CD4-positive, alpha-beta memory T cell (primary cell): ENCODE measurements at places on chromosomes 1 and 21. TPM values are rescaled to one million over a fixed set of nuclear protein-coding genes. Genes with fewer than 3 reads are reported as not detected.

GIPC2 gene
- 0.13 TPM for polyA plus RNA-seq

- H3K36me3 ChIP-seq, result no peaks in the 10 kb centered on the region
- H3K27ac ChIP-seq, result no peak overlapping the region
- H3K4me1 ChIP-seq, result no peaks in the 10 kb centered on the region
- DNase-seq, result no peak
- no peaks in the 10 kb centered on the region for H3K27me3 ChIP-seq
Measured at GRCh38 chr21:44601596-44602462, 1.4 kb downstream of the KRTAP10-7 start.

DNA sequence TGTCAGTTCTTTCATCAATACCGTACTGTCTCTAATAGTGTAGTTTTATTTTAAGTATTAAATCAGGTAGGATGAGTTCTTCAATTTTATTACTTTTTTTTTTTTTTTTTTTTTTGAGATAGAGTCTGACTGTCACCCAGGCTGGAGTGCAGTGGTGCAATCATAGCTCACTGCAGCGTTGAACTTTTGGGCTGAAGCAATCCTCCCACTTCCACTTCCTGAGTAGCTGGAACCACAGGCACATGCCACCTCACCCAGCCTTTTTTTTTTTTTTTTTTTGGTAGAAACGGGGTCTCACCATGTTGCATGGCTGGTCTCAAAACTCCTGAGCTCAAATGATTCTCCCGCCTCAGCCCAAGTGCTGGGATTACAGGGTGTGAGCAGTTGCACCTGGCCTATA, 44.3 kb downstream of the INAVA start:
- peaks cover 11% of the 10 kb centered on the region for H3K4me1 ChIP-seq
- H3K27me3 ChIP-seq, result no peaks in the 10 kb centered on the region
- DNase-seq, result peak; percentile 24
- H3K36me3 ChIP-seq, result no peaks in the 10 kb centered on the region
- no peak overlapping the region for H3K27ac ChIP-seq

DNA sequence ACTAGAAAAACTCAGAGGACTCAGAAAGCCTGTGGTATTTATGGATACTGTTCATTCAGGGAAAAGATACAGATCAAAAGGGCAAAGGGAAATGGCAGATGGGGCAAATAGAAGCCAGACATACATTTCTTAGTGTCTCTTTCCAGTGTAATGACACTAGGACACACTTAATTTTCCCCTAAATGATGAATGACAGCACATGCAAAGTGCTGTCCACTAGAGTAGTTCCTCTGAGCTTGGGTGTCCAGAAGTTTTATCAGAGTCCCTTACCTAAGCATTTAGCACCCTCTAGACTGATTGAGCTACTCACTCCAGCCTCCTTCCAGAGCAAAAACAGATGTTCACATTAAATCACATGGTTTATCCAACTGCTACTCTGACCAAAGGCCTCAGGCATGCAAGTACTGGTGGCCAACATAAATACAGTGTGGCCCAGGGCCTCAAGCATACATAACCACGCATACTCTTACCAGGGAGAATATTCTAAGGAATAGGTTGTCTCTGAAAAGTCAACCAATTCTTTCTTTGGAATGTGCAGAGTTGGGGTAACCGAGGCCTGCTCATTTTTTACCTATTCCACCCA, 166.9 kb downstream of the NCAM2 start:
- no peak overlapping the region for H3K4me3 ChIP-seq
- DNase-seq, result no peak
- no peaks in the 10 kb centered on the region for H3K4me1 ChIP-seq
- no peak overlapping the region for H3K27ac ChIP-seq
- no peaks in the 10 kb centered on the region for H3K36me3 ChIP-seq

GRCh38 chr1:29033829-29034466, 89.8 kb downstream of the TMEM200B start:
- DNase-seq, result peak; percentile 40
- no peak overlapping the region for H3K4me3 ChIP-seq
- no peaks in the 10 kb centered on the region for H3K27me3 ChIP-seq
- H3K4me1 ChIP-seq, result no peaks in the 10 kb centered on the region
